Activated CD4-positive, CD25-positive, alpha-beta regulatory T cell (primary cell): ENCODE measurements at places on chromosomes 3 and 15.

DNA sequence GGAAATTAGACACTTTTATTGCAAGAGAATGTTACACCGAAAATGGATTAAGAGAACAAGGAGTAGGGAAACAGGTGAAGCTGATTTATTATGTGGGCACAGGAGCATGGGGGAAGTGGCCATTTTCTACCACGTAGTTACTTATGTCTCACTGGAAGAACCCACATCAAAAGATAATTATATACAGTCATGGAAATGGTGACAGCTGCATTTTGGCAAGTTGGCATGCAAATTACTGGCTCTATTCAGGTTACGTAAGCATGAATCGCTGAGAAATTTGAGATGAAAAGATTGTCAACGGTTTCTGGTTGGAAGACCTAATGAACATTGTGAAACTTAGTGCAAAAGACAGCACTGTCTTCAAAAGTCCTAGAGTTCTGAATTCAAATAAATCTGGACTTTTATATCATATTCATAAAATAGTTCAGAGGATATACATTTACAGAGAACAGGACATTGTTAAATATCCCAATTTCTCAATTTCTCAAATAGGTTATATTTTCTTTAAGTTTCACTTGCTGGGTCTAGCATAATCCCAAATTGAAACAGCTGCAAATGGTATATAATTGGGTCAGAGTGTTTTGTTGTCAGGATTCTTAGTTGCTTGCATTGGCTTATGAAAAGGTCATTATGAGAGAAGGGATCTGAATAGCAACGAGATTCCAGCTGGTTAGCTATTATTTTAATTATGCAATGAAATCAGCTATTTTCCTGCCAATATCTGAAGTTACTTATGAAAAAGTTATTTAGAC, 567.8 kb downstream of the ZPLD1 start:
- no peak for DNase-seq

DNA sequence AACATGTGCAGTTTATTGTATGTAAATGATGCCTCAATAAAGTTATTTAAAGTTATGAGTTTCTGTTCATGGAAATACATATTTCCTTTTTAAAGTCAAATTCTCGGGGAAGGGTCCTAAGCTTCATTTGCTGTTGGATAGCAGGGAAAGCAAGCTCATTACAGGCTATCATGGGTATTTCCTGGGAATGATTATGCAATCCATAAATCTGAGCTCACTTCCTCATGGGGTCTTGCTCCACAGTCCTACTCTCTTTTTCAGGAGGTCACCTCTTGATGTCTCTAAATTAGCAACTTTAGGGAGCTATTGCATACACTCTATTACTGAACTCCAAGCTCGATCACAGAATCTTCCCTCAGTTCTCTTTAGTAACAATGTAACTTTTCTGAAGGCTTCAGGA, 69.9 kb upstream of the TP63 start:
- no peak for DNase-seq

GRCh38 chr3:140754936-140755335, 77.1 kb downstream of the TRIM42 start:
- no peak for DNase-seq

DNA sequence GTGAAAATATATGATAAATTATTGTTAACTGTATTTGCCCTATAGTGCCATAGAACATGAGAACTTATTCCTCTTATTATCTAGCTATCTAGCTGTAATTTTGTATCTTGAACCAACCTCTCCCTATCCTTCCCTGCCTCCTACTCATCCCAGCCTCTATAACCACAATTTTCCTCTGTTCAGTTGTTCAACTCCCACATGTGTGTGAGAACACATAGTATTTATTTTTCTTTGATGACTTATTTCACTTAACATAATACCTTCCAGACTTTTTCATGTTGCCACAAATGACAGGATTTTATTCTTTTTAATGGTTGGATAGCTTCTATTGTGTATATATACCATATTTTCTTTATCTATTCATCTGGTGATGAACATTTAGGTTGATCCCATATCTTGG, 85.4 kb upstream of the SUCLG2 start:
- no peak for DNase-seq

DNA sequence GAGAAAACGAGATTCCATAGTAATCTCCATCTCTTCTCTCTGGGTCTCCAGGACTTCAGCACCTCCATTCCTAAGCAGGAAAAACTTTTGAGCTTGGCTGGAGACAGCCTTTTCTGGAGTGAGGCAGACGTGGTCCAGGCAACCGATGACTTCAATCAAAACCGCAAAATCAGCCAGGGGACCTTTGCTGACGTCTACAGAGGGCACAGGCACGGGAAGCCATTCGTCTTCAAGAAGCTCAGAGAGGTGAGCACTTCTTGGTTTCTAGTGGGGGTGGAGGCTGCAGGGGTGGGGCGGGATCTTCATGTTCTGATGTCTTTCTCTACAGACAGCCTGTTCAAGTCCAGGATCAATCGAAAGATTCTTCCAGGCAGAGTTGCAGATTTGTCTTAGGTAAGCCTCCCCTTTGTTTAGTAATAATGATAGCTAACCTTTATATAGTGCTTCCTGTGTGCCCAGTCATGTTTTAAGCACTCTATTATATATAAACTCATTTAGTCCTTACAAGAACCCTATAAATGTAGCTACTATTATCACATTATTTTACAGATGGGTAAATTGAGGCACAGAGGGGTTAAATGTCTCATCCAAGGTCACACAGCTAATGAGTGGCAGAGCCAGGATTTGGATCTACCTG, 35.0 kb upstream of the TATDN2 start:
- DNase-seq, result no peak

DNA sequence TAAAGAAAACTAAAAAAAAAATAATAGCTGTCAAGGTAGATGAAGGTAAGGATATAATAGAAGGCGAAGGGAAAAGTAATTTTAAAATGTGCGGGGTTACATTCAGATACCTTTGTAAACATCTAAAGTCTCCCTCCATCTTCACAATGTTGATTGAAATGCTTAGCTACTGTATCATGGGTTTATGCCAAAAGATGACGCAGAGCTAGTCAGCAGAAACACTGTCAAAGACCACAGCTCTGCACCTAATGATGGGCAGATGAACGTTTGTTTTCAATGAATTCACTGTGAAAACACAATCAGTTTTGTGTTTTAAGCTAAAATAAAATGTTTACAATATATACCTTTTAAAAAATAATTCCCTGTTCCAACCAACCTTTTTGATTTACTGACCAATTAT, 61.2 kb downstream of the RFTN1 start:
- DNase-seq, result no peak

- DNase-seq, result no peak
Observed at GRCh38 chr3:45387636-45388348, 584 bp upstream of the LARS2 start.

GRCh38 chr3:148100476-148100875, 597.2 kb upstream of the AGTR1 start:
- DNase-seq, result no peak

DNA sequence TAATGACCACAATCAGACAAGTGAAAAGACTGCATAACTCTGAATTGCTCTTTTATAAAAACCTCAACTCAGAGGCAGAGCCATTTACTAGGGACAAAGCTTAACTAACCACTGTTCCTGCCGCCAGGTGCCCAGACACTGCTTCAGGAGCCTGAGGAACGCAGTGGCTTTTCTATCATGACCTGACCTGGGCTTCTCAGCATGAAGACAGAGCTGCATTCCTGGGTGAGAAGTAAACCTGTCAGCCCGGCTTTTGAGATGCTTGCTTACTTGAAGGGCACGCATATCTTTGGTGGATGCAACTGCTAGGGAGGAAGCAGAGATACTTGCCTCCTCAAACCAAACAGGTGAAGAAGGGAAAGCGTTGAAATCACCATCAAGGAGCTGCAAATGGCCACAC, 7.9 kb downstream of the LRRC31 start:
- DNase-seq, result no peak

DNA sequence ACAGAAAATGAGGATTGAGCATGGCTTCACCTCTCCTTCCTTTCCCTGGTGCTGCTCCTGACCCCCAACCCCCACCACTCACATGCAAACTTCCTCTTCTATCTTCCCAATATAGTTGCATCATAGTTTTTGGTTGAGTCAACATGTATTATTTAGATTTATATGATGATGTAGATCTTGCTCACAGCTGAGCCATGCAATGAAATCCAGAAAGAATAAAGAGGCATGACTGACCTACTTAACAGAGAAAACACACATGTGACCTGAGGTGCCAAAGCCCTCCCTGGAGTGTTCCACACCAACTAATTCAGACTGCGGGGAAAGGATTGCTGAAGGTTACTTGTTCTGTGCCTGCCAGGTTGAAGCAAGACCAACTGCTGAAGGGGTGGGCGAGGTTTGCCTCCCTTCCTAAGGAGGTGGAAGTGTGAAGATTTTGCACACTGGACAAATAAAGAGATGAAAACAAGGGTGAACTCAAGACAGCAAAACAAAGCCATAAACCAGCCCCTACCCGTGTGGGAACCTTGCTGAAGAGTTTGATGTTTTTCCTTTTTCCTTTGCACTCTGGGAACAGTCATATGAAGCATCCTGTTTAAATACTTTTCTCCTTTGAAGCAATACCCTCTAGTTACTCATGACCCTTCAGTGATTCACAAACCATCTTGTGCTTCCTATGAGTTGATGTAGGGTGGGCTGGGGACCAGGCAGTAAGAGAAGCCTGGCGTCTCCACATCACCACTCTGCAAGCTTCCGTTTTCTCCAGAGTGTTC, 155.2 kb upstream of the UBE2E1 start:
- DNase-seq, result no peak
